T-helper 1 cell (primary cell): ENCODE measurements at places on chromosomes 5 and 9.

- DNase-seq, result no peak
These were observed 402.4 kb upstream of the PTGER4 start for GRCh38 chr5:40277161-40277906.

DNA sequence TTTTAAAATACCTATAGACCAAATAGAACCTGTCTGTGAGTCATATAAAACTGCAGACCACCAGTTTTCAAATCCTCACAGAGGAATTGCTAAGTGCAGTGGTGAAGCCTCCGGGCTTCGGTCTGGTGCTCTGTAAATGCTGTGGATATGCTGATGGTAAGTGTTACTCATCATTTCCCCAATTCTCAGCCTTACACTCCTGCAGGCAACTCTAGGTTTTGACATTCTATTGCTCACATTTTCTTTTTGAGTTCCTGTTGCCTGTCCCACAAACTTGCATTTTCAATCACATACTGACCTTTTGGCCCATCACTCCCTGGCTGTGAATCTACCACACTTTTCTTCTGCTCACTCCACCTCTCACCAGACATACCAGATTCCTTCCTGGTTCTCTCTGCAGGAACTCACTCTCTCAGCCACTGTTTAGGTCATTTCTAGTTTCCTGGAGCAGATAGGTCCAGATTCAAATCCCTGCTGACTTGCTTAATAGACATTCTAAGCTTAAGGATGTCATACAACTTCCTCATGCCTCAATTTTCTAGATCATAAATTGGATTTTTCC lies 192.9 kb downstream of the RAB3C start:
- DNase-seq, result no peak

DNA sequence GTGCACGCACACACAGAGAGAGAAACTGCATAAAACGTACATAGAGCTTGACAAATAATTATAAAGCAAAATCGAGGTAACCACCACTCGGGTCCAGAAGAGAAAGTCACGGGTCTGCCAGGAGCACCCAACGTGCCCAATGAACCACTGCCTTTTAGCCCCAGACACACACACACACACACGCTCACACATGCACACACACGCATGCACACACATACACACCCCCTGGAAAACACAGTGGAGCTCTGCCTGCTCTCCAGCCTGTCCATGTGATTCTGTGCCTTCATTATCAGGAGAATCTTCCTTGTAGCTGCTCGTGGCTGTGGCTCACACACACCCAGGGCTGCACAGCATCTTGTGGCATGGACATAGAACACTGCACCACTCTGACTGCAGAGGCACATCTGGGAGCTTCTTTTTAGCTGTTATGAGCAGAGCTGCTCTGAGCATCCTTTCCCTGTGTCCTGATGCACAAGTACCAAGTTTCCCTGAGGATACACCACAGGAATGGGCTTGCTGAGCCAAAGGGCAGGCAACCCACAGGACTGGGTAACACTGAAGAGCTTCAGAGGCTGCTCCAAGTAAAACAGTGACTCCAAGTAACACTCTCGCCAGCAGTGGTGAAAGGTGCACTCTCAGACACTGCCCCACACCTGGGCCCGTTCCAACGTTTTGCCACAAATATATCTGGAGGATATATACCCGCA lies 58.9 kb downstream of the CAMSAP1 start:
- no peak for DNase-seq

DNA sequence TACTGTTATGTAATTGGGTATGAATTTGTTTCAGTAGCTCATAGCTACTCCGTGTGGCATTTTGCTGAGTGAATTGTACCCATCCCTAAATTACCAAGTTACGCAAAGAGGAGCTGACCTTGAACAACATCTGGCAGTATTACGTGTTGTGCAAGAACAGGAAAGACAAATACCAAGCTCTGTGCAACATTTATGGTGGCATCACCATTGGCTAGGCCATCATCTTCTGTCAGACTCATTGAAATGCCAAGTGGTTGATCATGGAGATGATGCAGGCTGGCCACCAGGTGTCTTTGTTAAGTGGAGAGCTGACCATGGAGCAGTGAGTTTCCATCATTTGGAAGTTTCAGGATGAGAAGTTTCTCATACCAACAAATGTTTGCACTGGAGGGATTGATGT lies 15.0 kb downstream of the ZSWIM6 start:
- no peak for DNase-seq

DNA sequence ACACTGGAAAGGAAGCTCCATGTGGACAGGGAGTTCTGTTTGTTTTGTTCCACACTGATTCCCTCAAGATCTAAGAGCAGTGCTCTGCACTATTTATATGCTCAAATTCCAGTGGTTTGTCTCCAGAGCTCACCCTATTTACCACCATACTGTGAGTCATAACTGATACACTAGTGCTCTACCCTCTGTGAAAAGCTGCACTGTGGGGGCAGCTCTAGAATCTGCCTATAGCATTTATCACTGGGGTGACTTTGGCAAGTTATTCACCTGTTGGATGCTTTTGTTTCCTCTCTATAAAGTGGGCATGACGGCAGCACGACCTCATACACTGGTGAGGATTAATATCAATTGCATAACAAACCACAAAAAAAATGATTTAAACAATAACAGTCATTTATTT lies 307.8 kb downstream of the NR2F1-AS1 start:
- DNase-seq, result no peak

- no peak for DNase-seq
These were observed 9.3 kb upstream of the RBM22 start for GRCh38 chr5:150710165-150710564.

DNA sequence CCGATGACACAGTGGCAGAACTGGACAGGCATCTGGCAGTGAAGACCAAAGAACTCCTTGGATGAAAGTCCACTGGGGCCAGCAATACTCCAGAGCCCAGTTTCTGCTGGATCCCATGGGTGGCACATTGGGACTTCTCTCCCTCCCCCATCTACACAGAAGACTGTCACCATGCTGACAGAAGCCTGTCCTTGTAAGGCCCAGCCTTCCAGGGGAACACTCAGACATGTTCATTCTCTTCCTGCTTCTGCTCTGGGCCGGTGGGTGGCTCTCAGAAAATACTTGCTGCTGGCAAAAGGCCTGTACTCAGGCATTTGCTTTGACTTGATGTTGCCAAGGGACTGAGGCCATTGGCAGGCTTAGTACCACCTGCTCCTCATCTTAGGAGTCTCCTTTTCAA lies 48.3 kb upstream of the PTGS1 start:
- DNase-seq, result no peak

DNA sequence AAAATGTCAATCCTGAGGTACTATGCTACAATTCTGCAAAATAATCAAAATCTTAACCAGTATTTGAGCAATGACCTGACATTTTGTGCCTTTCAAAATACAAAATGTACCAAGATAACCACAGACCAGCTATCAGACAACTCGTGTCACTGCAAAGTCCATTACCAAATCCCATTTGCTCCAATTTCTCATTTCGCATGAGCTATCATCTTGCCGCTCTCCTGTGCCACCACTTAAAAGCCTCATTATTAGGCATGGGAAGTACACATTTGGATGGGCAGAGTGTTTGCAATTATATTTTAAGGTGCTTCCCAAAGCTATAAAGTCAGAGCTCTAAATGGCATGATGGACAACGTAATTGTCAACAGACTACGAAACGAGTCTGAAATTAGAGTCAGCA lies 205.2 kb downstream of the AGTPBP1 start:
- DNase-seq, result no peak

DNA sequence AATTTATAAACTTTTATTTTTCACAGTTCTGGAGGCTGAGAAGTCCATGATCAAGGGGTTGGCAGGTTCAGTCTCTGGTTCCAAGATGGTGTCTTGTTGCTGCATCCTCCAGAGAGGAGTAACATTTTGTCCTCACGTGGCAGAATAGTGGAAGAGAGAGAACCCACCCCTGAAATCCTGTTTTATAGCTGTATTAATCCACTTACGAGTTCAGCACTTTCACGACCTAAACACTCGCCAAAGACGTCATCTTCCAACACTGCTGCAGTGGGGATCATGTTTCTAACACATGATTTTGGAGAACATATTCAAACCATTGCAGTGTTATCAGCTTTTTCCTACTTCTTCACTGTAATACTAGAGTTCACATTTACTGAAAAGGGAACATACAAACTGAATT lies 233.0 kb upstream of the ATP10B start:
- no peak for DNase-seq

GRCh38 chr5:153629027-153629895 lies 138.8 kb downstream of the GRIA1 start:
- DNase-seq, result no peak

GRCh38 chr5:159359408-159359807 lies 29.1 kb upstream of the IL12B start:
- DNase-seq, result no peak

DNA sequence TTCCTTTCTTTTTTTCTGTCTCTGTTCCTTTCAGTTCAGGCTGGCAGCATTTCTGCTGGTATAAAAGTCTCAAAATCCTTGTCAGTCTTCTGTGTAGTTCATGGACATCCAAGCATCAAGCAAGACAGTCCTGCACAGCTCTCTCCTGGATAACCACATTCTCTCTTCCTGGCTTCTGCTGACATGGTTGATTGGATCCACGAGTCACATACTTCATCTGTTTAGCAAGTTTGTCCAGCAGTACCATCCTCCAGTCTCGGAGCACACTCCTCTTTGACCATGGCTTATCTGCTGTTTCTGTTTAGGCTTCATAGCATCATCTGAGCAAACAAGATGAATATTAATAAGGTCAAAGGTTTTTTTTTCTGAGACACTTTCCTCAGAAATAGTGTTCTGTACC lies 220.8 kb downstream of the KDM4C start:
- DNase-seq, result no peak

DNA sequence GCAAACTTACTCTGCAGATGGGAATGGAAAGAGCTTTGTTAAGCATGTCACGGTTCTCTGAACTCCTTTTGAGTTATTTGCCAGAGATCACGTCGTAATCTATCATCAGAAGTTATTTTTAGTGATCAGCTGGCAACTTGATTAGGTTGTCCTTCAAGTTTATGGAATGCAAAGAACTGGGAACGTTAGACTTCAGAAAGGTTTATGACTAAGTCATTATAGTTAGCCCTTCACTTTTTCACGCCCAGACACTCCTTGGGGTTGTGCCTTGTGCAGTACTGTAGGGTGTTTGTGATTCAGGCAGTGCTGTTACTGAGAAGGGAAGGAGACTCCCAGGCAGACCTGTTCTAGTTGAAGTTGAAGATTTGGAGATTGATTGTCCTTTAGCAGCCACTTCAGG lies 26.8 kb upstream of the PHF2 start:
- no peak for DNase-seq

GRCh38 chr5:133145436-133146170 lies 93.8 kb downstream of the HSPA4 start:
- DNase-seq, result no peak

- DNase-seq, result no peak
These were observed 201.3 kb downstream of the HSPA4 start for GRCh38 chr5:133253070-133253469.

GRCh38 chr9:131028931-131029573 lies 20.1 kb downstream of the LAMC3 start:
- DNase-seq, result no peak

DNA sequence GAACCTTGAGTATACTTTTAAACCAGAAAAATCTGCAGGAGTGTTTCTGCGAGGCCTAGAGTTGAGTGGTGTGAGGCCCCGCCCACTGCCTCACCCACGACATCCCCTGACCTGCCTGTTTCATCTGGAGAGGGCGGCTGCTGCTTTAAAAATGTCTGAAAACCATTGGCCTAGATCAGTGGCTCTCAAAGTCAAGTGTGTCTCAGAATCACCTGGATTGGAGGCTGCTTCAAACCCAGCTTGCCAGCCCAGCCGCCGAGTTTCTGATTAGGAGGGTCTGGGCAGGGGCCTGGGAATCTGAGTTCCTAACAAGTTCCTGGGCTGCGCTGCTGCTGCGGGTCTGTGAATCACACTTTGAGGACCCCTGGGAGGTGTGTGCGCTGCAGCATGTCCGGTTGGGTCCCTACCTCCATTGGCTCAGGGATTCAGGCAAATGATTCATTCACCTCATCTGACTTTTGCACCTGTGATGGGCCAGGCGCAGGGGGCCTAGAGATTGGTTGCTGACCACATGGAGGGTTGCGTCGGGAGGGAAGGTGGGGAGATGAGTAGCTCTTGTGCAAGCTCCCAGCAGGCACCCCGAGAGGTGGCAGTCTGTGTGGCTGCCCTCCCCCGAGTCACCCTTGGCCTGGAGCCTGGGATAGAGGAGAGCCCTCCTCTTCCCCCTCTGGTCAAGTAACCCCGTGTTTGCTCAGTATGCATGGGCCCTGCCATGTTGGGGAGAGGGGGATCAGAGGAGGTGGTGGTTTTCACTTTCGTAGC lies 27.6 kb upstream of the HMCN2 start:
- DNase-seq, result no peak

DNA sequence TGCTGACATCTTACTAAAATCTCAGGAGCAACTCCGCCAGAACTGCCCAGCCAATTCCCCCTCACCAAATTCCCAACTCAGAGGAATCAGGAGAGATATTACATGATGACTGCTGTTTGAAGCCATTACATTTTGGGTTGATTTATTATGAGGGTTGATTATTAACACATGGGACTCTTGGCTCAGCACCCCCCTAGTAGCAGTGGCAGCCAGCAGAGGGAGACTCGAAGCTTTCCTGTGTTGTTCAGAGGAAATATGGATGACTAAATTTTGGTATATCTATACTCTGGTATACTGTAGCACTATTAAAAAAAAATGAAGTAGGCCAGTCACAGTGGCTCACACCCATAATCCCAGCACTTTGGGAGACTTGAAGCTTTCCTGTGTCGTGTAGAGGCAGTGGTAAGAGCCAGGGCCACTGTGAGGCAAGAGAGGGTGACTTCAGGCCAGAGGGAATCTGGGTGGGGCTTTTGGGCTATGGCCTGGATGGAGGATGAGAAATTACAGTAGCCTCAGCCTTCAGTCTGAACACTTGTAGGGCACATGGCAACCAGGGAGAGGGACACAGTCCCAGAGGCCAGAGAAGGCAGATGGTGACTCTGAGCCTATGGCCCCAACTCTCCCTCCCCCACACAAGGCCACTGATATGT lies 111.4 kb downstream of the LHX2 start:
- DNase-seq, result no peak

- no peak for DNase-seq
These were observed 300.0 kb upstream of the VLDLR start for GRCh38 chr9:2321523-2322148.

GRCh38 chr9:35905912-35906679 lies at the start of gene HRCT1:
Gene HRCT1, plus strand, starts transcription at chr9:35906202. Its CDS starts 86 bp downstream, at chr9:35906288.
- no peak for DNase-seq

GRCh38 chr9:126857261-126857960 lies 3.0 kb upstream of the ZBTB34 start:
- DNase-seq, result no peak

DNA sequence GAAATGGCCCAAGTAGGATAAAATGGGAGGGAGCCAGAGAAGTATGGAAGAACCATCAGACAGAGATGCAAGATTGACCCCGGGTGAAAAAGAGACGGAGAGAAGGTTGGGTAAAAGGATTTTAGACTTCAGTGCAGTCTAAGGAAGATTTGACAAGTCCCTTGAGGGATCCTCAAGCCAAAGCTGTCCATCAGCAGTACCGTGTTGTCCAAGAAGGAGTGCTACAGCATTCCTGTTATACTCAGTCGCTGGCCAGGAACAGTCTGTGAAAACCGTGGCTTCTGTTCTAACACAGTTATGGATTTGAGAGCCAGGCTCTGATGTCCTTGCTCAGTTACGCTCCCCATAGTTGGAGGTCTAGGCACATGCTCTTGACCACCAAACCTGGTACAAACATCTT lies 383.9 kb upstream of the DAB2 start:
- no peak for DNase-seq

- no peak for DNase-seq
These were observed 278.1 kb downstream of the GADD45G start for GRCh38 chr9:89882930-89883361.
